Ureter (tissue), 1 donor: ENCODE measurements at places on chromosomes 2 and 18. TPM values are rescaled to one million over a fixed set of nuclear protein-coding genes. Genes with fewer than 3 reads are reported as not detected.

EML6 gene
- total RNA-seq: 5.4 TPM

C2orf78 gene
- total RNA-seq: not detected

CHRNA1 gene
- 0.34 TPM for total RNA-seq

KCNF1 gene
- 0.60 TPM for total RNA-seq

G6PC2 gene
- not detected for total RNA-seq

PROKR1 gene
- total RNA-seq: not detected

NOP58 gene
- total RNA-seq: 113 TPM

CXCR1 gene
- total RNA-seq: not detected

KCNG2 gene
- total RNA-seq: not detected

BBS5 gene
- total RNA-seq: 18.8 TPM

NT5C1B gene
- total RNA-seq: not detected

HMSD gene
- not detected for total RNA-seq

UGT1A5 gene
- 21.3 TPM for total RNA-seq

C1QL2 gene
- total RNA-seq: not detected

STON1 gene
- total RNA-seq: 16.2 TPM

GPBAR1 gene
- total RNA-seq: 1.5 TPM

LIMS4 gene
- total RNA-seq: 1.6 TPM
